ENCODE measurements at places on chromosomes 16 and 17.

DNA sequence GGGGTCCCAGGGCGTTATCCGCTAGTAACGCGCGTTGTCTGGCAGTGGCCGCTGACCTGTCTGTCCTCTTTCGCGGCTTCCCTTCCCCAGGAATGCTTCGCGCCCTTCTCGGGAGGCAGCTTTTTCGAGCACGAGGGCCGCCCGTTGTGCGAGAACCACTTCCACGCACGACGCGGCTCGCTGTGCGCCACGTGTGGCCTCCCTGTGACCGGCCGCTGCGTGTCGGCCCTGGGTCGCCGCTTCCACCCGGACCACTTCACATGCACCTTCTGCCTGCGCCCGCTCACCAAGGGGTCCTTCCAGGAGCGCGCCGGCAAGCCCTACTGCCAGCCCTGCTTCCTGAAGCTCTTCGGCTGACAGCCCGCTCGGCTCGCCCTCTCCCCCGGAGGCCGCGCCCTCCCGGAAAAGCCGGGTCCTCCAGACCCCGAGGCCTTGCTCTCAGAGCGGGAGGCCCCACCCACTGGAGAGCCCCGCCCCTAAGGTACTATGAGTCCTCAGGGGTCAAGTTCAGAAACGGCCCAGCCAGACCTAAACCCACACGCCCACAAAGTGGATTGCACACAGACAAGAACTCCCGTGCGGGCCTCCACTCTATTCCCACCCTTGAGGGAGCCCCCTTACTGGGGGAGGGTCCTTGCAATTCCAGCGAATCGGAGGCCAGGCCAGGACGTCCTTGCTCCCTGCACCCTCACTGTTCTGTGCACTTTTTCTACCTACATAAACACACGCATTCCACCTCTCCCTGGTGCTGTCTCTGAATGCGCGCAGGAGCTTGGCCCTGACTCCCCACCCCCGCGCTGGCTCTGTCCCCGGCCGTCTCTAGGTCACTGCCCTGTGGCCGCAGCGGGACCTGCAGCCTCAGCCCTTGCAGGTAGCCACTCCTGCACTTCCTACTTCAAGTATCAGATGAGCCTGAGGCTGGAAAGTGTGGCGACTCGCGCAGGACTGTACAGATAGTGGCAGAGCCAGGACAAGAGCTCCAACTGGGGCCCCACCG is 5.4 kb upstream of the SLC5A2 start:
- no peak for DNase-seq

DNA sequence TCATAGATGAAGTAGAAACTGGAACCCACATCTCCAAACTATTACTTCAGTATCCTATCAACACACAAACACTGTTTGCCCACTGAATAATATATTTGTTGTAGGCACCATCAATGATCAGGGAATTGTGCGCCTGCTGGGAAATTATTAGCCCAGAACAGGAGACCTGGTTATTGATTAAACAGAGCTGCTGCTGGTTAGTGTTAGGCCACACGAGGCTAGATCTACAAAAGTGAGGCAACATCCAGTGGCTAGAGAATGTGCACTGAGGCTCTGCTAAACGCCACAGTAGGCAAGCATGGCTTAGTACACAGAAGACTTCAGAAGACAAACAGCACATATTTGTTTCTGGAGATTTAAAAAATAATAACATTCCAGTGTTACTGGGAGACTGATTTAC is 11.0 kb downstream of the ABHD15 start:
- no peak for DNase-seq

DNA sequence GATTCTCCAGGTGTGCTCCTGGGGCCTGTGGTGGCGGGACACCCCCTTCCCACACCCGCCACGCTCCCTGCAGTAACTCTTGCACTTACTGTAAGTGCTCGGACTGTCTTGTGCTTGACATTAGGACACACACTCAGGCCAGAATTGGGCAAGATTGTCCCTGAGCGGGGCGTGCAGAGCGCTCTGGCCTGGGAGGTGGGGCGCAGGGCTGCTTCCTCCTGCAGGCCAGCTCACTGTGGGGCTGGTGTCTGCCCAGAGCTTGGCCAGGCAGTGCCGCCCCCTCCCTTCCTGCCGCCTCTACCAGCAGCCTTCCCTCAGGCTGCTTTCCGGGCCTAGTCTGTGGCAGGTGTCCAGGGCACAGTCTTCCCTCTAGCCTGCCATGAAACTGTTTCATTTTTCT is 6.1 kb upstream of the ATP6V0C start:
- DNase-seq, result no peak

DNA sequence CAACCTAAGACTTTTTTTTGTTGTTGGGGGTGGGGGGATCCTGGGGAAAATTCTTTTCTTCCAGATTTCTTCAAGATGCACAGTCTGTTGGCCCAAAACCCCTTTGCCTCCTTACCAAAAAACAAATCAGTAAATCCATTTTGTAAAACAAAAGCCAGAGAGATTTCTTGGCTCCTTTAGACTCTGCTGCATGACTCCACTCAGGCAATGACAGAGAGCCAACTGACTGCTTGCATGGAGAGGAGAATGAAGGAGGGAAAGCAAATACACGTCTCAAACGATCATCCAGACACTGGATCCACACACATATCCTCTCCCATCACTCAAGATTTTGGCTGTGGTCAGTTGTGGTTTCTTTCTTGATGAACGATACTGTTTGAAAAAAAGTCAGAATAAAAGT is 13.8 kb downstream of the COPRS start:
- DNase-seq, result no peak

DNA sequence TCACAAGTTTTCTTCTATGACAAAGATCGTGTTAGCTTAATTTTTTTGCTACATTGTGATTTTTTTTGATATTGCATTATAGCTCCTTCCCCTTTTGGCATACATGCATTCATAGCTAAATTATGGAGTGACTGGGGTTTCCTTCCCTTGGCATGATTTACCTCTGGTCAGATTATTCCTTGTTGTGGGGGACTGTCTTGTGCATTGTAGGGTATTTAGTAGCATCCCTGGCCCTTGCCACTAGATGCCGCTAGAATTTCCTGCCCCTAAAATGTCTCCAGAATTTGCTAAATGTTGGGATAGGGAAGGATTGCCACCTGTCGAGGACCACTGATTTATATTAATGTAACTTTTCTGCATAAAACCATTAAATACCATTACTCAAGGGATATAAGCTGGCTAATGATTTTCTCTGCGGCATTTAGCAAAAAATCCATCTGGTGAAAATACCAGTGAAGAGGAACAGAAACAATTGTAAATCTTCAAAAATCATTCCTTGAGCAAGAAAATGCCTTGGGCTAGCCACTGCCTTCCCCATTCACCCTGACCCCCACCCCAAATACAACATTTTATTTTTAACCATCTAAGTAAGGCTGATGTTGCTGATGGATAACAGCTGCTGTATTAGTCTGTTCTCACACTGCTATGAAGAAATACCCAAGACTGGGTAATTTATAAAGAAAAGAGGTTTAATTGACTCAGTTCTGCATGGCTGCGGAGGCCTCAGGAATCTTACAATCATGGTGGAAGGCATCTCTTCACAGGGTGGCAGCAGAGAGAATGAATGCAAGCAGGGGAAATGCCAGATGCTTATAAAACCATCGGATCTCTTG is 195.2 kb downstream of the MAP2K6 start:
- no peak for DNase-seq

DNA sequence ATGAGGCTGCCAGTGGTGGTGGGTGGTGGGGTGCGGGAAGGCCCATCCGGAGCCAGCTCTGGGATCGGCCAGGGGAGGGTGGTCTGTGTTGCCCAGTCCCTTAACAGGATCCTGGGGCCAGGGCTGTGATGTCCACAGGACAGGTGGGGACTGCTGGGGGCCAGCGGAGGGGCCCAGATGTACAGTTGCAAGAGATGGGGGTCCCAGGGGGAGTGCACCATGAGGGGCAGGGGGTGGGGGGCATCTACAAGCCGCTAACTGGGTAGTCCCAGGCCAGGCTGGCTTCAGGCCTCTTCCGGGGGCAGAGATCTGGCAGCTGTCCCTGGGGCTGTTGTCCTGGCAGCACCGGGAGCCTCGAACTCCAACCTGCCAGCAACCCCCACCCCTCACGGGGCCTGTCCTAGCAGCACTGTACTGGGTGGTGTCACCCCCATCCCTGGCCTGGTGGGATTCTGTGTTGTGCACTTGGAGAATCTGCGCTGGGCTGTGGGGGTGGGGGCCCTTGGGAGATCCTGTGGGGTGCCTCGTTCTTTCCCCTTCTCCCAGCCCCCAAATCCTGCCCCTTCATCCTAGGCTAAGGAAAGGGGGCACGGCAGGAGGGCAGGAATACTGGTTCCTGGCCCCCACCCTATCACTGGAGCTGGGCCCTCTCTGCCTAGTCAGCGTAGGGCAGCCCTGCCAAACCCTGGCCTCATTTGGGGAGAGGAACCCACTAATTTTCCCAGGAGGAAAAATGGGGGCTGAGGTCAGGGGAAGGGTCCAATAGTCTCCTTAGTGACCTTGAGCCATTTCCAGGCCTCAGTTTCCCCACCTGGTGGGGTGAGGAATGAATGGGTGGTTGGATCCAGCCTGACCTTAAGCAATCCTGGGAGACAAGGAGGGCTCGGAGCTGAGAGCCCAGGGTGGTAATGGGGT is 1.4 kb downstream of the MTSS2 start:
- no peak for DNase-seq
